SK-MEL-5 (cell line): ENCODE measurements at places on chromosomes 6 and 20. TPM values are rescaled to one million over a fixed set of nuclear protein-coding genes. Genes with fewer than 3 reads are reported as not detected.

DNA sequence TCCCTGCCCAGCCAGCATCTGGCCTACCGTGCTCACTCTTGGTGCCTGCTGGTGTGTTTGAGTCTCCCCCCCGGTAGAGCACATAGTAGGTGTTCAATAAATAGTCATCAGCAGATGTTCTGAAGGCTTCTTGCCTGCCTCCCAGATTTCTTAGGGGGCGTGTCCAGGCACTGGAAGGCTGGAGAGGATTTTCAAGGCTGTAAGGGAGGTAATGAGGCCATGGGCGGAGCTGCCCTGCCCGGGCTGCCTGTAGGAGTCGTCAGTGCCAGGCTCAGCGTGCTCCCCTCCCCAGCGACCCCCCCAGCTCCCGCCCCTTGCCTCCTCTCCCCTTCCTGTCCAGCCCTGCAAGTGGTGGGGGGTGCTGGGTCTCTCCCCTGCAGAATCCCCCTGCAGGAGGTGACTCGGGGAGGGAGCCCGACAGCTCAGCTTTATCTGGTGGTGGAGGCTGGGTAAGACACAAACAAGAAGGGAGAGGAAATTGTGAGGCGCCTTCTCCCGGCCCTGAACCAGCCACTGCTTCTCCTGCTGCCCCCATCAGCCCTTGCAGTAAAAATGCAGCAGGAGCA is 55.9 kb downstream of the BCAS4 start:
- DNase-seq, result no peak

The RBPJL gene
- total RNA-seq, result not detected in 2 replicates

- DNase-seq, result no peak
These were observed 6.1 kb upstream of the PM20D2 start for GRCh38 chr6:89139509-89140346.

DNA sequence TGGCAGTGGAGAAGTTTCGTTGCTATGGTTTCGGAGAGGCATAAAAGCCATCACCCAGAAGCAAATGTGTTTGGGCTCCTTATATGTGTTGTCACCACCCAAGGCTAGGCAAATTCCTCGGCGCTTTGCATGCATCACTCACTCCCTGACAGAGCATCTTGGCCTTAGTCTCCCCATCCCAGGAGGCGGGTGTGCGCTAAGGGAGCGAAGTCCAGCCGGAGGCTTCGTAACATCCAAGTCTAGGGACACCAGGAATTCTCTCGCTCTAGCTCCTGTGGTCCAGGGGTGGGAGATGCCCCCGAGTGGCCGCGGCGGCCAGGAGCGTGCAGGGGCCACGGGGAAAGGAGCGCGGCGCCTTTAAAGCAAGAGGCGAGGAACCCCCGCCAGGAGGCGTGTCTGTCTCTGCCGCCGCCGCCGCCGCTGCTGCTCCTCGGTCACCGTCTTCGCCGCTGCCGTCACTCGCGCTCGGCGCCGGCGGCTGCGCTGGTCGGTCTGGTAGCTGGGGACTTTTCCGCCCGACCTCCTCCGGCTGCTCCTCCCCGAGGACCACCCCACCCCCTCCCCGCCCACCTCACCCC is at the start of gene GRIK2:
GRIK2 (plus strand) TSS at position 458 of the 578 bp plus-strand sequence.
- DNase-seq, result peak; percentile 58

DNA sequence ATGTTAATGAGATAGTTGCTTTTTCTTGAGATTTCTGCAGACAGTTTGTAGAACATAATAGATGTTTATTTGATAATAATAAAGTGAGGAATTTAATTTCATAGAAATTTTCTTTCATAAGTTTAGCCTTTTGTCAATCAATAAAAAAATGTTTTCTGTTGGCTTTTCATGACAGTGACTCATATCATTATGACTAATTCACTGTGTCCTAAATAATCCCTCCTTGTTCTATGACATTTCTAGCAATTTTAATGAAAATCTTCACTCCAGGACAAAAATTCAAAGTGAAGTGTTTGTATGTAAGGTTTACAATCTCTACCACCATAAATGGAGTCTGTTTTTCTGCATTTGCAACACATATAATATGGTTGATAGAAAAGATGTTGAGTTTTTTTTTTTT is 109.9 kb downstream of the UTRN start:
- peak; percentile 75 for DNase-seq

- peak; percentile 33 for DNase-seq
These were observed 183.2 kb upstream of the KCNG1 start for GRCh38 chr20:51206032-51206662.
